ENCODE measurements at places on chromosomes 11 and 22.

DNA sequence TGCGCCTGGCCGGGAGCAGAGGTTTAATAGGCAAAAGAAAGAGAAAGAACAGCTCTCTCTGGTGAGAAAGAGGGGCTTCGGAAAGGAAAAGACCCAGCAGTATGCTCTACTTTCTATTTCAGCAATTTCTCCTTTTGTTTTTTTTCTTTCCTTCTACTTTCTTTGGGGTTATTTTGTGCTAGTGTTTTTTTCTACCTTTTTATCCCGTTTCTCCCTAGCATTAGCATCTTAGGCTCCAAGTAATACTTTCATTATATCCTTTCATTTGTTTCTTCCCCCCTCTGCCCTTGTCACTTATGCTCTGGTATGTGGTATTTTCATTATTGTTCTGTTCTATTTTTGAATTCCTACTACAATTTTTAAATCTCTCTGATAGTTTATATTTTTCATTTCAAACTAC is 4.5 kb downstream of the SNU13 start:
- no peak for DNase-seq

GRCh38 chr11:96235751-96236150 is 107.2 kb downstream of the MAML2 start:
- no peak for DNase-seq

GRCh38 chr11:113862435-113862834 is 12.9 kb downstream of the USP28 start:
- no peak for DNase-seq

DNA sequence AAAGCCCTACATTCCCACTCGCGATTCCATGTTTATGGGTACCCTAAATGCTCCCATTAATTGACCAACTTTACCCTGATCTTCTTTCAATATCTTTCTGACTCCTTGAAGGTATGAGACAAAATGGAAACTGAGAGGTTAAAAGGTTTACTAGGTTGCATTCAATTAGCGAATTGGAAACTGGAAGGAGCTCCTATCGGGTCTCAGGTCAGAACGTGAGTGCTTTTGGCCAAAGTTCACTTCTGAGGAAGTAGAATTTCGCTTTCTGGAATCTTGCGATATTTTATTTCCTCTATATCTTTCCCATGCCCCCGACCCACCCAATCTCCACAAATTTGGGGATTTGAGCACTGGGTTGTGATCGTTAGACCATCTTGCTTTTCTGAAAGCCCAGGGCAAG is 2.6 kb downstream of the EHF start:
- no peak for DNase-seq

DNA sequence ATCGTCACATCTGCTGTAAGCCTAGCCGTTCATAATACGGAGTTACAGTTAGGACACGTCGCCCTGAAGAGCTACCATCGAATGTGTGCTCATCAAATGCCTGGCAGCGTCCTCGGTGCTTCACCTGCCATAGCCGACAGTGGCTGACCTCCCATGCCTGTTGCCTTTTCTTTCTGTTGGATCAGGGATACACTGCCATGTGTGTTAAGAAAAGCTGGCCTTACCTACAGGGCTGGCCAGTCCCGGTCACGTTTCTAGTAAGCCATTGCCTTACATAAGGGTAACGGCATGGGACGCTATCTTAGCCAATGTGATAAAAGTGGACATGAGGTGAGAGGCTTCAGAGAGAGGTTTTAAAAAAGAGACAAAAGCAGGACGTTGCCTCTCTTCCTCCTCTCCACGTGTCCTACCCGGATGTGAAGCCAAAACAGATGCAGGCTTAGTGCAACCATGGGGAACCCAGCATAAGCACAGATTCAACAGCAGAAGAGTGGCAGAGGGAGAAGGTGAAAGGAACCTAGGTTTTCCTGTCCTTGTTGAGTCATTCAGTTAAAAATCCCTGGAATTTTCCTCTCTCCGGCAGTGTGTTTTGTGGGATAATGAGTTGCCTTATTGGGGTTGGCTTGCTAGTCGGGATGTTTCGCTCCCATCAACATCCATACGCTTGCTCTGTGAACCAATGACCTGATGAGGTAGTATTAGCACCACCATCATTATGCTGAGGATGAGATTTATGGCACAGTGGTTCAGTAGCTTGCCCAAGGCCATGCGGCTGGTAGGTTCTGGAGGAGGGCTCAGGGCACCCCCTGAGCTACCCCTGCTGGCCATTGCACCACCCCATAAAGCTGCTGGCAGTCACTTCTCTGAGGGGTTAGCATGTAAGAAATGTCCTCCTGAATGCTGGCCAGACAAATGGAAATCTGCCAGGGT is 67.4 kb upstream of the B3GAT1 start:
- no peak for DNase-seq

- DNase-seq: no peak
Observed at GRCh38 chr11:44581246-44581645, 15.8 kb downstream of the CD82 start.

DNA sequence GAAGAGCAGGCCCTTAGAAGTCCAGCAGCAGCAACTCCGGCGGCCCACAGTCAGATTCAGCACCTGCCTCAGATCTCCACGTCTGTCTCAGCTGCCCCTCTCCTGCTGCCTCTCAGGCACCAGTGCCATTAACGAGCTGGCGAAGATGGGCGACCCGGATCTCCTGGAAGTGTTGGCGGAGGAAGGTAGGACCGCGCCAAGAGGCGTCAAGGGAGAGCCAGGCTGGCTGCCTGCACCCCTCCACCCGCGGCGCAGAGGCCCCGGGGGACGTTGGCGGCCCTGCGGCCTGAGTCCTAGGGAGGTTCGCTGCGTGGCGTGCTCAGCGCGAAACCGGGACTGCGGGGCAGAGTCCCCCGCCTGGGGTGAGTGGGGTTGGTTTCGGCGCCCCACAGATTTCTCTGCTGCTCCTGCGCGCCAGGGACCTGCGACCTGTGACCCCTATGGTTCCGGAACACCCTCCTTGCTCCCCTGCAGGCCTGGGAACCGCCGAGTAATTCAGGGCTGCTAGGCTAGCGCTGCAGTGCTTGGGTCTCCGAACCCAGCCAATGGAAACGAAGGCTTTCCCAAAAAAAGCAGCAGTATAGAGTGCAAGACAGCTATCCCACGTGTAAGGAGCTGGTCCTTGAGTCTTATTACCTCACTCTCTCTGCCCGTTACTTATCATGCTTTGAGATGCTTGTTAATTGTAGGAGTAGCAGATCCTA is 615 bp downstream of the ANO5 start:
- DNase-seq: peak; percentile 69

- peak; percentile 7 for DNase-seq
Observed at GRCh38 chr11:96272529-96273222, 70.3 kb downstream of the MAML2 start.

DNA sequence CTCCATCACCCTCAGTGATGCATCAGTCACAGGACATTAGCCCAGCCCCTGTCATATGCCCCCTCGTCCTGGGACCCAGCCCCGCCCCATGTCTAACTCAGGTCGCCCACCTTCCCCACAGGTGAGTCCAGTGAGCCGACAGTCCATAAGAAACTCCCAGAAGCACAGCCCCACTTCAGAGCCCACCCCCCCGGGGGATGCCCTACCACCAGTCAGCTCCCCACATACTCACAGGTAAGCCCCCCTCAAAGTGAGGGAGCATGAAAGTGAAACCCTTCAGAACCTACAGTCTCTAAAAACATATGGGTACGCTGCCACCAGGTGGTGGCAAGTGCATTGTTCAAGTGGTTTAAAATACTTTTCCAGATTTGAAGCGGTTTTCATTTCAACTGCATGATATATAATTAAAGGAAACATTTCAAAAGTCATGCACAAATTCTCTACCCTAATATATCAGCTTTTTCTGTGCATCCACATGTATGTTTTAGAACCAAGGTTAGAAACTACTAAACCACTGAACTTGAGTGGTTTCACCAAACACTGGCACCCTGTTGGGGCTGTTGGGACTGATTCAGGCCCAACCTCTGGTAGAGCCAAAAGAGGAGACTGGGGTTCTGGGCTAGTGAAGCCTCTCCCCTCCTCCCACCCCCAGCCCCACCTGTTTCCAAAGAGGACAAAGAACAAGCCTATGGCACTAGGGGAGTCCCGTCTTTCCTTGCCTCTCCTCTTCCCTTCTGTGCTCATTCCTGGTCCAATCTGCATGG is 17.3 kb downstream of the EPS8L2 start:
- DNase-seq: peak; percentile 66

DNA sequence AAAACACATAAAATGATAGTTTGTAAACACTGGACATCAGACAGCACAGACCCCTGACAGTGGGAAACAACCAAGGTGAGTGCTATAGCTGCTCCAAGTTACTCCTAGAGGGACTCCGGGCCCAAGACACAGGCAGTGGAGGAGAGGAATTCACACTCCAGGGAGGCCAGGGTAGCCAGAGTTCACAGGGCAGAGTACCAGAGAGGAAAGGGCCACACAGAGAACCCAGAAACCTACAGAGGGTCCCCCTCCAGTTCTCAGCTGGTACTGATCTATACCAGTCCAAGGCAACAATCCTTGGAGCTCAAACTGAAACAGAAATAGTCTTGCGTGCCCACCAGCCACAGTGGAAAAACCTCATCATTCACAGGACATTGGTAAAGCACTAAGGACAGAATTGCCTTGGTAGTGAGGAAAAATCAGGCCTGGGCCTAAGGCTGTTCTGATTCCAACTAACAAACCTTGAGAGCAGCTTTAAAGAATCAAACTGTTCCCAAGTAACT is 7.6 kb downstream of the VPS37C start:
- no peak for DNase-seq

DNA sequence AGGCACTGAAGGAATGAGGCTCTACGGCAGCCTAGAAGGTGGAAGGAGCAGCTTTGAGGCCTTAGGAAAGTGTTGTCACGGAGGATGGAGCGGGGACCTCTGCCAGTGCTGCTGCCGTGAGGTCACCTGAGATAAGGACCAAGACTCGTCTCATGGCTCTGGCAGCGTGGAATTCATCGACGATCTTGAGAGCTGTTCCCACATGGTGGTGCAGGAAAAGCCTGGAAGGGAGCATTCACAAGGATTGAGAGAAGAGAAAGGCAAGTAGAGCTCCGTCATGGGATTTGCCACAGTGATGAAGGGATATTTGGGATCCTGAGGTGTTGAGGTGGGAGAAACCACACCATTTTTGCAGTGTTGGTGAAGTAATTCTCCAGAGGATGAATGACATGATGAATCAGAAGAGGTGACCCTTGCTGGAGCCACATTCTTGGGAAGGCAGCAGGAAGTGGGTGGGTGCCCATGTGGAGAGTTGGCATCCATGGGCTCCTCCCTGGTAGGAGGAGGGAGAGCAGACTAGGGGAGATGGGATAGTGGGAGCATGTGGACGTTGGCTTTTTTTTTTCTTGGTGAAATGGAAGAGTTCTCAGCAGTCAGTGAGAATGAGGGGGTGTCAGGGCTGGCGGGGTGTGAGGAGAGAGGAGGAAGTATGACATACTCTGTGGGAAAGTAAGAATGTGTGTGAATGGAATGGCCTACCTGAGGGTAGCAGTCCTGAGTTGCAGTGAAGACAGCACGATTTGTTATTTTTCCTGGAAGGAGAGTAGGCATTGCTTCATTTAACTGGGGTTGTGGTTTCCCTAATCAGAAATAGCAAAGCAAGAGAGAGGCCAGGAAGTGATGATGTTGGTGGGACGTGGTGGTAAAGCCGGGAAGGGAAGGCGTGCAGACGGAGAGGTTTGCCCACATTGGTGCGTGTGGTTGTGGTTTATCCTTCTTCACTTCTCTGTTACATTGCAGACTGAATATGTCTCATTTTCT is 11.1 kb downstream of the PPP6R3 start:
- DNase-seq: no peak

GRCh38 chr11:128599729-128600128 is 12.4 kb upstream of the ETS1 start:
- no peak for DNase-seq

GRCh38 chr11:71490731-71491390 is 36.2 kb upstream of the KRTAP5-7 start:
- DNase-seq: no peak

DNA sequence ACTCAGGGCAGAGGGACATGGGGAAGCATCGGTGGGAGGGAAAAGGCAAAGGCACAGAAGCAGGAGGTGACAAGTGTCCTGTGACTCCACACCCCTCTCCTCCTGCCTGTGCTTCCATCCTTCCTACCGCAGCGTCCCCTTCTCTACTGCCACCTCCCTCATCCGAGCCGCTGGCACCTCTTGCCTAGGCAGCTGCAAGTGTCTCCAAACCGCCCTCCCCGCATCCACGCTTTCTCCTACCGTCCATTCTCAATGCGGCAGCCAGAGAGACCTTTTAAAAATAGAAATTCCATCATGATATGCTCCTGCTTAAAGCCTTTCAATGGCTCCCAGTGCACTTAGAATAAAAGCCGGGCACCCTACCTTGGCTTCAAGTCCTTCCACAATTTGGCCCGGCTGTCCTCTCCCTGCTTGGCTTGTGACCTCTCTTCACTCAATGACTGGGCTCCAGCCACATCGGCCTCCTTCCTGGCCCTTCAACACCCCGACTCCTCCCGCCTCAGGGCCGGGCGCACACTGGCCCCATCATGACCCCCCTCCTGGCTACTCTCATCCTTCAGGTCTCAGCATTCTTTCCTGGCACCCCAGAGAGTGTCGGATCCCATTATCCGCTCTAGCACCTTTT is 16.5 kb downstream of the LRRC10B start:
- DNase-seq: no peak

DNA sequence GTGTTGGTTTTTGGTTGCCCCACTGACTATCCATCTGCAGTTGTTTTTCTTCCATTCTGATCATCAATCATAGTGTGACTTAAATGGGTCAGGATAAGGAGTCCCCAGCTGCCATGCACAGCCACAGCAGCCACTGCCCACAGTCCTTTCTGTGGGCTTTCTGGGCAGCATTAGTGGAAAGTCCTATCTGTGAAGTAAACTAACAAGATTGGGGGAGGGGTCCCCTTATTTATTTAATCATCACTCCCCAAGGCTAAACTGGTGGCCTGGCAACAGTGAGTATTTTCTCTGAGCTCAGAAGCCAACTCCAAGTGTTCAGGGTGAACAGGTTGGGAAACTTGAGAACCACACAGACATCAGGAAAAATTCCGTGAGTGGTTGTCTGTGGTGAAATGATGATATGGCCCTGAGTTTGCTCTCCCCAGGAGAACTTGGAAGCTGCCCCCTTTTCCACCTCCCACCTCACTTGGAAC is 145.0 kb downstream of the CCDC34 start:
- DNase-seq: peak; percentile 38

GRCh38 chr11:5626196-5626595 is 1.4 kb downstream of the TRIM34 start:
- no peak for DNase-seq

DNA sequence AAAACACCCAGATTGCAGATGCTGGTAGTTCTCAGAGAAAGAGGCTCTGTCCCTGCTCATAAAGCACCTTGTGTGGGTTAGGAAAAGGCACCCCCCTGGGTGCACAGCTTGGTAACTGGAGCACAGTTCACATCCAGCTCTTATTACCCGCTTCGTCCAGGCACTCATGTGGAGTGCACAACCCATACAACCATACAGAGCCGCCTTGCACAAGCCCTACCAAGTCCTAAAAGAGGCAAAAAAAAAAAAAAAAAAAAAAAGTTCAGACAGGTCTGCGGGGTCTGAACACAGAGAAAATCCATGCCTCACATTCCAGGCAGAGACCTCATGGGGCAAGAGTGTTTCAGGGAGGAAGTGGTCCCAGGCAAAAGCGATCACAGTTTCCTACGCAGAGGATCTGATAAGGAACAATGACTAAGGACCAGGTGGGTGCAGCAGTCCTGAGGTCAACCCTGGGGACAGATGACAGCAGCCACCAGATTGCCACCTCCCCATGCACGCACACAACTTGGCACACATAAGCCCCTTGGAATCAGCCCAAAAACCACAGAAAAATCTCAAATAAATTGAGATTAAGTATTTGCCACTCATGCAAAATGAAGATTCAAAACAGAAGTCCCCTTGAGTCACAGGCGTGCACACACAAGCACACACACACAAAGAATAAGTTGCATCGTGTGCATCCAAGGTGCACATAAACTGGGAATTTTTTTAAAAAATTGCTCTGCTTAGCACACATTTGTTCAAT is 12.3 kb downstream of the MB start:
- DNase-seq: peak; percentile 46
